ENCODE measurements at places on chromosomes 6 and 20.

GRCh38 chr6:114747995-114748625, 405.3 kb upstream of the HS3ST5 start:
- DNase-seq, result peak; percentile 4

- DNase-seq, result no peak
These were observed 9.8 kb upstream of the ZFP64 start for GRCh38 chr20:52201395-52201794.

DNA sequence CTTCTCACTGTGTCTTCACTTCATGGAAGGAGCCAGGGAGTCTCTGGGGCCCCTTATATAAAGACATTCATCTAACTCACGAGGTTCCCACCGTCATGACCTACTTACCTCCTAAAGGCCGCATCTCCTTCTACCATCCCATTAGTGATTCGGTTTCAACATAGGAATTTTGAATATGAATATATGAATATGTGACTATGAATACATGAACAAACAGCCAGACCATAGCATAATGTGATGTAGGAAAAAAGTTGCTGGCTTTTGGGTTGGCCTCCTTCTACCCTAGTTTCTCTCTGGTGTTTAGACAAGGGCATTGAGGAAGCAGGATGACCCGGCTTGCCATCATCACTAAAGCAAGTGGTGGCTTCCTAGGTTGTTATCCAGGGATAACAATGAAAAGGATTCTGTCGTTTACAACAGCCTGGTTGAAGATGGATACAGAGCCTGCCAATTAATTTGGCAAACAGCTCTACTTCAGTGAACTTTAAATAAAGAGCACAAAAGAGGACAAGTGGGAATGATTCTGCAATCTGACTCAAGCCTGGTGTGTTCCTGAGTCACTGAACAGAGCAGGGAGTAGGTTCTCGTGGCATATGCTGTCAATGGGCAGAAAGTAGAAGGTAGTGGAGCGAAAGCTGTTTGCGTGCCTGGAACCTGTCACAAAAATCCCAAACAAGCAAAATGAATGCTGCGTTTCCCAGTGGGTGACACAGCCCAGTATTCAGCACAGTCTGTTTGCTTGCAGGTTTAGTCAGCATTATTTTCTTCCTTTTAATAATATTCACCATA, 44.0 kb upstream of the DOK5 start:
- DNase-seq, result no peak

DNA sequence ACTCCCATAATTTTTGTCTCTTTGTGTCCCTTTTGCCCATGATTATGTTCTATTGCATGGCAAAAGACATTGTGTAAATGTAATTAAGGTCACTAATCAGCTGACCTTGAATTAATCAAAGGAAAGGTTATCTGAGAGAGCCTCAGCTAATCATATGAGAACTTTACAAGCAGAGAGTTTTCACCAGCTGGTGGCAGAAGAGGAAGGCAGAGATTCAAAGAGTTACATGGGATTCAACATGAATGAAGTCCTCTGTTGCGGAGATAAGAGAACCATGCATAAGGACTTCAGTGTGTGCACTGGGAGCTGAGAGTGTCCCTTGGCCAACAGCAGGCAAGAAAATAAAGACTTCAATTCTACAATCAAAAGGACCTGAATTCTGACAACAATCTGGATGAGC, 494.1 kb upstream of the ARID1B start:
- no peak for DNase-seq

- no peak for DNase-seq
These were observed 127.7 kb downstream of the KLHL32 start for GRCh38 chr6:97052152-97052787.

- DNase-seq, result no peak
These were observed 28.4 kb upstream of the ADRM1 start for GRCh38 chr20:62274332-62274950.

- DNase-seq, result no peak
These were observed 42.9 kb upstream of the FAM83D start for GRCh38 chr20:38883081-38883980.

- no peak for DNase-seq
These were observed 520.7 kb downstream of the QKI start for GRCh38 chr6:163935158-163935762.

DNA sequence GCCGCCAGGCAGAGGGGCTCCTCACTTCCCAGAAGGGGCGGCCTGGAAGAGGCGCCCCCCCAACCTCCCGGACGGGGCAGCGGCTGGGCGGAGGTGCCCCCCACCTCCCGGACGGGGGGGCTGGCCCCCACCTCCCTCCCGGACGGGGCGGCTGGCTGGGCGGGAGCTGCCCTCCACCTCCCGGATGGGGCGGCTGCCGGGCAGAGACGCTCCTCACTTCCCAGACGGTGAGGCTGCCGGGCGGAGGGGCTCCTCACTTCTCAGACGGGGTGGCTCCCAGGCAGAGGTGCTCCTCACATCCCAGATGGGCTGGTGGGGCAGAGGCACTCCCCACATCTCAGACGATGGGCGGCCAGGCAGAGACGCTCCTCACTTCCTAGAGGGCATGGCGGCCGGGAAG, 389.7 kb upstream of the EYS start:
- no peak for DNase-seq

DNA sequence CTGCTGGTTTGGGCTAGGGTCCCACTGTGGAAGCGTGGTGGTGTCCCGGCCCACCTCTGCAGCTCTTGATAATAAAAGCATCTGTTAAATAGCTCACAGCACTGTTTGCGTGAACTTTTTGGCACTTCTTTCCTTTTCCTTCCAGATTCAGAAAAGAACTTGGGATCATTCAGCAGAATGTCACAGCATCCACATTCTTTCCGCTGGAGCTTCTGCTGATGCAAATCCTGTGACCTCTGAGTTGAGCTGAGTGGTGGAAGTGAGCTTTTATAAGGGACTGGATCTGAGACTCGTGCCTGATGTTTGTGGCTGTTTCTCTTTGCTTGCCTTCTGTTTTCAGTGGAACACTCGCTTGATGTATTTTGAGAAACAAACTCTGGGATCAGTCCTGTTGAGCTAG, 3.9 kb downstream of the OSBPL2 start:
- DNase-seq, result no peak

GRCh38 chr6:77425671-77426070, 37.6 kb downstream of the HTR1B start:
- no peak for DNase-seq

- no peak for DNase-seq
These were observed 29.8 kb downstream of the UST start for GRCh38 chr6:148776321-148777308.

DNA sequence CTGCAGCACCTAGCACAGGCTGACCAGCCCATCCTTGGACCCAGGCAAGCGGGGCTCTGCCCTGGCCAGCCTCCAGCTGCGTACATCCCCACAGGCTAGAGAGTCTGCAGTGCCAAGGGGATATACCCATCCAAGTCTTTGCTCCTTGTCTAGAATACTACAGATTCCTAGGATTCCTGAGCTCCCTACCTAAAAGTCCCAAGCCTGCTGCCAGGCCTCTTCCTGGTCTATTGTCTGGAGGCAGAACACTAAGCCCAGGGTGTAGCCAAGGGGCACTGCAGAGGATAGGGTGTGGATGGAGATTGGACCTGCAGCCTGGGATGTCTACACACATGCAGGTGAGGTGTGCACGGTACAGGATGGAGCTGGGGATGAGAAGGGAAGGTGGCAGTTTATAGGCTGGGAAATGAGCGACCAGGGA, 90.0 kb upstream of the SIRPA start:
- no peak for DNase-seq

DNA sequence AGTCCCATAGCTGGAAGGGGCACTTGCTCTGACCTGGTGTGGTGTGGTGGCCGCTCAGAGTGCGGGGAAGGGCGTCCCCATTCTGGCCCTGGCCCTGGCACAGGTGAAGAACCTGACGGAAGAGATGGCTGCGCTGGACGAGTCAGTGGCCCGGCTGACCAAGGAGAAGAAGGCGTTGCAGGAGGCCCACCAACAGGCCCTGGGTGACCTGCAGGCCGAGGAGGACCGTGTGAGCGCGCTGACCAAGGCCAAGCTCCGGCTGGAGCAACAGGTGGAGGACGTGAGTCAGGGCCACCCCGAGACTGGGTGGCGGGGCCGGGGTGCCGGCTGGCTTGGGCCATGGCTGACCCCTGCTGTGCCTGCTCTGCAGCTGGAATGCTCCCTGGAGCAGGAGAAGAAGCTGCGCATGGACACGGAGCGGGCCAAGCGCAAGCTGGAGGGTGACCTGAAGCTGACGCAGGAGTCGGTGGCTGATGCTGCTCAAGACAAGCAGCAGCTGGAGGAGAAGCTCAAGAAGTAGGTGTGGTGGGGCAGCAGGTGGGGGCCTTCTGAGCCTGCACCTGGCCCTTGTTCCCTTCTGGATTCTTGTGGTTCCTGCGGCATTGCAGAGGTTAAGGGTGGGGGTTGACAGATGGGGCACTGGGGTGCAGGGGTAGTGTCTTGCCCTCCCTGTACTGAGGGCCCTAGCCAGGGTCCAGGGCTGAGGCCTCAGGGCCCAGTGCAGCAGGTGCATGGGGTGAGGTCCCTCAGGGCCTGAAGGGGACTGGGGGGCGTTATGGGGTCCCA, 40.8 kb downstream of the MYH7B start:
- no peak for DNase-seq

DNA sequence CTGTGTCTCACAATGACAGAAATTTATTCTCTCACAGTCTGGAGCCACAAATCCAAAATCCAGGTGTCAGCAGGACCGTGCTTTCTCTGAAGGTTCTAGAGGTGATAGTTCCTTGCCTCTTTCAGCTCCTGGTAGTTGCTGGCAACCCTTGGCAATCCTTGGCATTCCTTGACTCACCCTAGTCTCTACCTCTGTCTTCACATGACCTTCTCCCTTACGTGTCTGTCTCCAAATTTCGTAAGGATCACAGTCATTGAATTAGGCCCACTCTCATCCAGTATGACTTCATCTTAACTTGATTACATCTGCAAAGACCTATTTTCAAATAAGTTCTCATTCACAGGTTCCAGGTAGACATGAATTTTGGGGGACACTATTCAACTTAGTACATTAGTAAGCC, 143.1 kb downstream of the CEP57L1 start:
- no peak for DNase-seq

All from GM13977 (cell line).